EL (cell line): ENCODE measurements at places on chromosomes 2 and 18.

DNA sequence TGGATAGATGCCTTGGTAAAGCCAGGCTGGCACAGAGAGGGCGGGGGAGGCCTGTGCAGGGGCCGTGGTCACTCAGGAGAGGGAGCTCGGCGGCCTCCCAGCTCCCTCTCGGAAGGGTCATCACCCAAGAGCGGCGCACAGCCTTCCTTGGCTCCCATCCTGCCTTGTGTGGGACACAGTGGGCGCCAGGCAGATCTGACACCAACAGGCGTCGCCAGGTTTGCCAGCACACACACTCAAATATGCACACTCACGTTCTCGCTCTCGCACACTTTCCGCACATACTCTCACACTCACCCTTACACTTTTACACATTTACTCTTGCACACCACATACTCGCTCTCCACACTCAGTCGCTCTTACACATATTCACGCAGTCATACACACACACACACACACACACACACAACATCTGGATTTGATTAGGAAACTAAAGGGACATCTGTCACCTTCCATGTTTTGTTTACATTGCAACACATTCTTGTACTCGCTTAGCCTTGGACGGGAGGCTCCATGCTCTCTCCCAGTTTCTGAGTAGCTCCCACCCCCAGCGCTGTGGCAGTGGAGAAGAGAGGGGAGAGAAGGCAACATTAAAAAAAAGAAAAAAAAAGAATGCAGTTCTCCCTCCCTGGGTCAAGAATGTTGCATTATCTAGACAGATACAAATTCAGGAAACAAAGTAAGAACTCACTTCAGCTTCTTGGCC is 10.5 kb downstream of the CHMP1B start:
- no peak for DNase-seq

DNA sequence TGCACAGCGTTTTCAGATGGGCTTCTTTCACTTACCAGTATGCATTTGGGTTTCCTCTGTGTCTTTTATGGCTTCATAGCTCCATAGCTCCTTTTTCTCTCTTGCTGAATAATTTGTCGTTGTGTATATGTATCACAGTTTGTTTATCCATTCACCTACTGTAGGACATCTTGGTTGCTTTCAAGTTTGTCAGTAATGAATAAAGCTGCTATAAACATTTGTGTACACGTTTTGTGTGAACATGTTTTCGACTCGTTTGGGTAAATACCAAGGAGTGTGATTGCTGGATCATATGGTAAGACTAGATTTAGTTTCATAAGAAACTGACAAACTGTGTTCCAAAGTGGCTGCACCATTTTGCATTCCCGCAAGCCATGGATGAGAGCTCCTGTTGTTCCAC is 94.7 kb downstream of the FAM168B start:
- no peak for DNase-seq

DNA sequence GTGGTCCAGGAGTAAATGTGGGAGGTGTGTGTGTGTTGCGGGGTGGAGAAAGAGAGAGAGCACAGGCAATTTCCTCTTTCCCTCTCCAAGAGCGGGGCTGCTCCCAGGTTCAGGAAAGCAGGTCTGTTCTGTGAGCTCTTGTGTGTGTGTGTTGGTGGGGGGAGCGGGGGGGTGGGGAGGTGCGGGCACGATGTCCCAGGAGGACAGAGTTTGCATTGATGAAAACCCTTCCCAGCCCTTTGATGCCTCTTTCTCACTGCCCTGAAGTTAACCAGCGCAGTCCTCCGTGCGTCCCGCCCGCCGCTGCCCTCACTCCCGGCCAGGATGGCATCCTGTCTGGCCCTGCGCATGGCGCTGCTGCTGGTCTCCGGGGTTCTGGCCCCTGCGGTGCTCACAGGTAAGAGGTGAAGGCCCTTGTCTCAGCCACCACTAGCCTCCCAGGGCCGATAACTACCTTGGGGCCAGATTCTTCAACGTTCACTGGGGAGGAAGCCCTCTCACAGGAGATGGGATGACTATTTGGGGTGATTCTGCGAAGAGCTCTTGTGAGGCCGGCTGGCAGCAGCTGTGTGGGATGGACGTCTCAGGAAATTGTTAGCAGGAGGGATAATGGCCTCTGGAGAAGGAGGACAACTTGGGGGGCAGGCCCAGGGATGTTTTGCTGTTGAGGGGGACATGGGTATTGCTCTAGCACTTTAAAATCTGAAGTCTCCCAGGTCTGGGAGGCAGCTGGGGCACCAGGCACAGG is at the start of gene SNORC:
Gene SNORC (plus strand): TSS at position 247 of the 748 bp plus-strand sequence. CDS start 78 bp downstream, at position 325.
- DNase-seq, result no peak

DNA sequence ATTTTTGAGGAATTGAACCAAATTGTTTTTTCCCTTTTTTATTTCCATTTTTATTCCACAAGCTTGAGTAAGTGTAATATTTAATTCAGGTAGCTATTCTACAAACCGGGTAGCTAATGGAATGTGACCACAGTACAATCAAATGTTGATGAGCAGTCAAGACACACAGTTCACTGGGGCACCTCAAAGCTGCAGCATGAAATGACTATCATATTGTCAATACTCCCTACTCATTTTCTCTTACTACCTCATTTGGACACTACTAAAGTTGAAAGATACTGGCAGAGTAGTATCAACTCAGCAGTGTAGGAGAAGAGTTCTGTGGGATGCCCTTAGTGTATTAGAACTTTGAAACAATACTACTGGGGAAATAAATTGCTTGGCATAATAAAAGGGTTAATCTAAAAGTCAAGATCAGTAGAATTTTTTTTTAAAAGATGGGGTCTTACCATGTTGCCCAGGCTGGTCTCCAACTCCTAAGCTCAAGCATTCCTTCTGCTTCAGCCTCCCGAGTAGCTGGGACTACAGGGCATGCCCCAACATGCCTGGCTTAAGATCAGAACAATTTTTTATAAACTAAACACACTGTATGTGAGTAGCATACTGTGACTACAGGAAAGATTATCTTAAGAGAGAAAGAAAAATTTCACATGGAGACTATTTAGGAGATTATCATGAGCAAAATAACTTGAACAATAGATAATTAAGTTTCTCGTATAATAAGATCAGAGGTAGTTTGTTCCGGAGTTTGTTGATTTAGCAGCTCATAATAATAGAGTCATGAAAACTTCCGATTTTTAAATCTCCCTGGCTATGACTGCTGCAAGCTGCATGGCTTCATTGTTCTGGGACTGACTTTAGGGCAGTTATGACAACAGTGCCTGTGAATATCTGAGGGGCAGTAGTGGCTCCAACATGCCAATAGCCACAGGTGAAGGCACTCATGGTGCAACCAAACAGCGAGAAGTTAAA is 43.7 kb downstream of the MYO3B start:
- peak; percentile 20 for DNase-seq

DNA sequence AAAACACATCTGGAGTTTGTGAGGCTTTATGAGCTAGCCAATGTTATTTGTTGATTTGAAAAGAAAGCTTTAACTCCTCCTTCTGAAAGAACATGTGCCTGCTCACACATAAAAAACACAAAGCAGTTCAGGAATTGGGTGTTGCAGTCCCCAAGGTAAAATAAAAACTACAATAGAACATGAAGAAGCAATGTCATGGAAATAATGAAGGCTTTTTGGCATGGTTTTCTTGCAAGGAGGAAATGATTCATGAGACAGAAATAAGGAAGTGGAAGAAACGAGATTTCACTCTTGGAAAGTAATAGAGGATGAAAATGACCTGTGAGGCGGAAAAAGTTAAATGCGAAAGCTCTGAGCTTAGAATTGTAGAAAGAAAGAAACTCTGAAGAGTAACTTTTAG is 81.1 kb downstream of the TRIB2 start:
- DNase-seq, result peak; percentile 27

DNA sequence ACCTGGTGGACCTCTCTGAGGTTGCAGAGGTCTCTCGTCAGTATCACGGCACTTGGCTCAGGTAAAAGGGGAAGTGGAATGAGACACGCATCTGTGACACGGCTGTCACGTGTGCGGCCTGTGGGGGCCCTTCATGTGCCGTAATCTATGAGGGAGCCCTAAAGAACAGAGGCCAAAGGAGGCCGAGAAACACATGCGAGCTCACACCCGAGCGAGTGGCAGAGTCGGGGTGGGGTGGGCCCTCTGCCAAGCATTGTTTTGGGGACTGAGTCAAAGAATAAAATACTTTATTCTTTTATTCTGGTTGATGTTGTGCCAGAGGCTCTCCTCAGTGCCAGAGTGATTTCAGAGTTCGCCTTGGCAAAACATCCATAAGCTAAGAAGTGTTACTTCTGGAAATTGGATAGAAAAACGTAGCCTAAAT is 43.3 kb downstream of the PLB1 start:
- DNase-seq, result no peak

- peak; percentile 86 for DNase-seq
Measured at GRCh38 chr2:14632133-14632936, at the start of gene LRATD1. LRATD1 (plus strand) TSS chr2:14632717; CDS start chr2:14633980, 1,263 bp downstream.
